IMR-90 (cell line): ENCODE measurements at places on chromosomes 2 and 18. TPM values are rescaled to one million over a fixed set of nuclear protein-coding genes. Genes with fewer than 3 reads are reported as not detected.

OSBPL1A gene
- polyA plus RNA-seq = 26.9 and 29.4 TPM in 2 replicates

TMEFF2 gene
- polyA plus RNA-seq = 2.9 and 3.0 TPM in 2 replicates

LRATD1 gene
- polyA plus RNA-seq = 0.40 and 0.60 TPM in 2 replicates

DNA sequence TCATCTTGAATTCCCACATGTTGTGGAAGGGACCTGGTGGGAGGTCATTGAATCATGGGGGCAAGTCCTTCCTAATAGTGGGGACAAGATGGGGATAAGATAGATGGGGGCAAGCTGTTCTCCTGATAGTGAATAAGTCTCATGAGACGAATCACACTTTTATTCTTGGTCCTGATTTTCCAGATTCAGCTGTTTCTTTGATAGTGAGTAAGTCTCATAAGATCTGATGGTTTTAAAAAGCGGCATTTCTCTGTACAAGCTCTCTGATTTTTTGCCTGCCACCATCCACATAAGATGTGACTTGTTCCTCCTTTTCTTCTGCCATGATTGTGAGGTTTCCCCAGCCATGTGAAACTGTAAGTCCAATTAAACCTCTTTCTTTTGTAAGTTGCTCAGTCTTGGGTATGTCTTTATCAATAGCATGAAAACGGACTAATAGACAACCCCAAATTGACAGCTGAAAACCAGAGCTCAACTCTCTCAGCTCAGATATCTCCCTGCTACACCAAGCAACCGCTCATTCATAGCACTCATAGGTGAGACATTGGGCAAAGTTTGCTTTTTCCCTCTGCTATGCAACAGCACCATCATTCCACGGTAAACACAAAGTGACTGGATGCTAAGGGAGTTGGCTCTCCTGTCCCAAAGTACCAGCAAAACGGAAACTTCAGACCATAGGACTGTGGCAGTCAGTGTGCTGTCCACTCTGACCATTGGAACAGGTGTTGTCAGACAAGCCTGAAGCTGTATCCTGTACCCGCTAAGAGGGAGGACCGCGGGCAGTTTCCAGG, 44.9 kb upstream of the TBC1D8 start:
- DNase-seq = no peak

CCDC121 gene
- polyA plus RNA-seq = 0.65 and 0.67 TPM in 2 replicates
